ENCODE measurements at places on chromosomes 3 and 15.

GRCh38 chr15:66592505-66593218 lies 26.9 kb upstream of the LCTL start:
- DNase-seq = no peak

DNA sequence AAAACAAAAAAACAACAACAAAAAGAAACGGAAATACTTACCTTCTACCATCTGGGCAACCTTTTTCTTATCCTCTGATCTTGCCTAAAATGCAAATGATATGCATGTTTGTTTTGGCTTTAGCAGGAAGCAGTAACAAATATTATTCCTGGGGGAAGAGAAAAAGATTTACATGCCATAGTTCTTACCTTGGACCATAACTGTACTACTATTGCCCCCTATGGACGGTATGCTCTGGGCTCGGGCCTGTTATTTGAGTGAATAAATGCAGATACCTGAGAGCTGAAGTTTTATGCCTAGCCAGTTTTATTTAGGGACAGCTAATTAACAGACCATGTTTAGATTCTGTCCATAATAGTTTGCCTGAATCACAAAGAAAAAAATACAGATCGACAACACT lies 12.6 kb upstream of the STARD5 start:
- no peak for DNase-seq

DNA sequence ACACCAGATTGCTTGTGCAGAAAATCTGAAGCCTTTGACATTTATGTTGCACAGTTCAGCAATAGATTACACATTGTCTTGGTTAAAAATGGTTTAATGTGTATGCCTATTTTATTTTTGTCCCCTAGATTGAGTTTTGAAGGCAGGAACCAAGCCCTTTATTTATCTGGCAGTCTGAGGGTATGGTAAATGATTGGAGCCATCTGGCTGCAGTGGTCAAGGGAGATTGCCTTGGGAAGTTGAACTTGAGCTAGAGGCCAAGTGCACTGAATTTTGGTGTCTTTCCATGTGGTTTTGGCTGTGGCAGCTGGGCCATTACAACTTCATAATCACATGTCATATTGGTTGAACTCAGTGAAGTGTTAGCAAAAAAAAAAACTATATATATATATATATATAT lies 248.7 kb upstream of the C2CD4B start:
- no peak for DNase-seq

DNA sequence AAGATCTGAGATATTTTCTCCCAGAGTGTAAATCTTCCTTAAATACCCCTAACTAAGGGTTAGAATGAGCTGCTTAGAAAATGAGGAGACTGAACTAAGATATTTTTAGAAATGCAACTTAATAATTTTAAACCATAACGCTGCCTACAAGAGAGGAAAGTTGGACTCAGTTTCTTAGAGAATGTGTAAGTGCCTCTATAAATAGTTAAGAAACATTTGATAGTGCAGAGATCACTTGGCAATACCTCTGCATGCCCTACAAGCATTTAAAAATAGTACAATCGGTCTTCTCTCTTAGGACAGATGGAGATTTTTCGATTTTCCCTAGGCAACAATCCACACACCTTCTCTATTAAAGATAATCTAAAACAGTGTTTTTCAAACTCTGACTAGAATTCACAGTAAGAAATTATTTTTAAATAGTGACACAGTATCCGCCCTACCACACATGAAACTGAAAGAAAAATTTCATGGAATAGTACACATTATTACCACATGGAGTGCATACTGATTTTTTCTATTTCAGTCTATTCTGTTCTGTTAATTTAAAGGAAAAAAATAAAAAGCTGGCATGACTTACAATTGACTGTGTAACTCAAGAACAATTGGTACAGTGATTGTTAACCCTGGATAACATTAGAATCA lies 83.2 kb downstream of the GADL1 start:
- DNase-seq = no peak

DNA sequence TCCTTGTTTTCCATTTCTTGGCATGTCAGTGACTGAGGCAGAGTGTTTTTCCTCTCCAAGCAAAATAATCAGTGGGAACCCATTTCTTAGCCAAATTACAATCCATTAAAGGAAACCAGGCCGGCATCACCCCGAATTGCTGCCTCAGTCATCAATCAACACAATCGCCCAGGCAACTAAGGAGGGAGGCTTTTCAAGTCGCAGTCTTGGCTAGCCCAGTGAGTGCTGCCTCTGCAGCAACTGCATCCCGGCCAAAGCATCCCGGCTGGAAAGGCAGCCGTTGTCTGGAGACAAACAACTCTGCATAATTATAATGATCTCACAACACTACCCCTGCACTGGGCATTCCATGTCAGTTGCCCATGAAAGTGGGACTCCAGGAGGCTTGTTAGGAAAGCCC lies 213.5 kb upstream of the PRICKLE2 start:
- no peak for DNase-seq

- no peak for DNase-seq
These were observed 5.2 kb downstream of the GCSAM start for GRCh38 chr3:112127522-112128494.

DNA sequence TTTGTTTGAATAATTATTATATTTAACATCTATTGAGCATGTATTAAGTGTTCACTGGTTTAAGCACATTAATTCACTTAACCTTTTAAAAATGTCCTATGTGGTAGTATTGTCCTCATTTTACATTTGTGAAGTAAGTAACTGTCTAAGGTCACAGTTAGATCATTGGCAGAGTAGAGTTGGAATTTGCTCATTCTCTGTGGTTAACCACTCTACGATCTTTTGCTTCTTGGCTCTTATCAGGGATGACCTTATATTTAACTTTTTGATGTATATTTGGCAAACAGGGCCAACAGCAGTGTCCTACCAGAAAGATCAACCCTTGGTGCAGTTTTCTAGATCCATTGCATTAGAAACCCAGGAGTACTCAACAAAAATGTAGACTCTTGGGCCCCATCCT lies 34.0 kb downstream of the PXK start:
- no peak for DNase-seq

DNA sequence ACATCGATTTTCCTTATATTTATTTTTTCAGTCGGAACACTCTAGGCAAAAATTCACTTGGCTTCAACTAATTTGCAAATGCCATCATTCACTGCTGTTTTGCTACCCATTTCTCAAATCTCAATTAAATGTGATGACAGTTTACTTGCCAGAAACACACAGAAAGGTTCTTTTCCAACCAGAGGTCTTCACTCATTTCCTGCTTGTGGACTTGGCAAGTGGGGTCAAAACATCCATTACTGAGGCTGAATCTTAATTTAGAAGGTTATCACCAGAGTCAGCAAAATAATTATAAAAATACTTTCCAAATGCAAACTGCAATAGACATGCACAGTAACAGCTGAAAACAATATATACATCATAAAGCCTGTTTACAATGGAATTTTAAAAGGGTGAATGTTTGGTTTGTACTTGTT lies 625.4 kb upstream of the TBL1XR1 start:
- no peak for DNase-seq

GRCh38 chr3:190076601-190077394 lies 43.9 kb downstream of the P3H2 start:
- no peak for DNase-seq

GRCh38 chr15:101429191-101429590 lies 60.3 kb downstream of the PCSK6 start:
- no peak for DNase-seq

DNA sequence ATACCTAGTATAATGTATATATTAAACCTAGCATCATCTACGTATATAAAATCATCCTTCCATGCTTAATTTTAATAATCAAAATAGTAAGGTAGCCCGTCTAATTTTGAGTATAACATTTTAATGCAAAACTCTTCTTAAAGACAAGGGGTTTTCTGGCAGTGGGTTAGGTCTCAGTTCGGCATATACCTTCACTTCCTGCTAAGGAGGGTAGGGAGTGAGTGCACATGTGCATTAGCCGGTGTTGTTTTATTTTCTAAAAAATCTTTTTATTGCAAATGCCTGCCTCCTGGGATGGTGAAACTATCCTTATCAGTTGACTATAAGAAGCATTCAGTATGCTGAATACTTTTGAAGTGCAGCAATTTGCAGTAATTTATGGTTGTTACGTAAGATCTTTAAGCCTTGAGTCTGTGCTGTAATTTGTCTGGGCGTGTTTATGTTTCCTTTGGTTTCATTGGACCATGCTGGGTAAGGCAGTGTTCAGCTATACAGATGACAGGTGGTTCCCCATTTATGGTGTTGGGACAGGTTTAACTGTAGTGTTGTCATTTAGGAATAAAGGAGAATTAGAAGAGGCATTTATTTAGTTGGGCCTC lies 11.7 kb downstream of the ARHGEF26 start:
- no peak for DNase-seq

GRCh38 chr3:175670557-175670956 lies 811.4 kb downstream of the NAALADL2 start:
- no peak for DNase-seq

DNA sequence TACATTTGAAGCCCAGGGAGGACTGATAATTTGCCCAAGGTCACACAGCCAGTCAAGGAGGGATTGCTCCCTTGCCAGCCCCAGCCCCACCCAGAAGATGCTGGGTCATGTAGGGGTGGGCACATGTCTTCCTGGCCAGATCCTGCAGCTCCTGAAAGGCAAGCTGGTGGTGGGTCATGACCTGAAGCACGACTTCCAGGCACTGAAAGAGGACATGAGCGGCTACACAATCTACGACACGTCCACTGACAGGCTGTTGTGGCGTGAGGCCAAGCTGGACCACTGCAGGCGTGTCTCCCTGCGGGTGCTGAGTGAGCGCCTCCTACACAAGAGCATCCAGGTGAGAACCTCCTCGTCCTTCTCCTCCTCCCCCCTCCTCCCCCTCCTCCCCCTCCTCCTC lies 13.2 kb downstream of the ISG20 start:
- no peak for DNase-seq

DNA sequence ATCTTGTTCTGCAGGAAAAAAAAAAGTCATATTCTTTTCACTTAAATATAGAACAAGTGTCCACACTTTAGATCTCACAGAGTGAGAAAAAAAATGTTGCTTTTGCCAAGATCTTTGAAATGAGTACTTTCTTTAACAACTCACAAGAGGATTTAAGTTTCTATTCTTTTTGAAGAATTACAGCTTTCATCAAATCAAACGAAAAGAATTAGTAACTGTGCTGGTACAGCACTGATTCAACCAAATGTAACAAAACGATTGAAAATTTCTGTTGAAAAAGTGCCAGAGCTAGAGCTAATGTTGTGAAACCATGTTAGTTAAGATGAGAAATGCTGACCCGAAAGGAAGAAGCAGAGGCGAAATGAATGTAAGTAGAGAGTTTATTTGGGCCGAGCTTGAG lies 300.2 kb downstream of the GABRB3 start:
- DNase-seq = no peak

GRCh38 chr3:112384769-112385168 lies 51.8 kb downstream of the CD200 start:
- DNase-seq = no peak

- DNase-seq = no peak
These were observed 13.0 kb downstream of the ZBED2 start for GRCh38 chr3:111582120-111582474.

GRCh38 chr3:29153811-29154210 lies 127.1 kb upstream of the RBMS3 start:
- no peak for DNase-seq

DNA sequence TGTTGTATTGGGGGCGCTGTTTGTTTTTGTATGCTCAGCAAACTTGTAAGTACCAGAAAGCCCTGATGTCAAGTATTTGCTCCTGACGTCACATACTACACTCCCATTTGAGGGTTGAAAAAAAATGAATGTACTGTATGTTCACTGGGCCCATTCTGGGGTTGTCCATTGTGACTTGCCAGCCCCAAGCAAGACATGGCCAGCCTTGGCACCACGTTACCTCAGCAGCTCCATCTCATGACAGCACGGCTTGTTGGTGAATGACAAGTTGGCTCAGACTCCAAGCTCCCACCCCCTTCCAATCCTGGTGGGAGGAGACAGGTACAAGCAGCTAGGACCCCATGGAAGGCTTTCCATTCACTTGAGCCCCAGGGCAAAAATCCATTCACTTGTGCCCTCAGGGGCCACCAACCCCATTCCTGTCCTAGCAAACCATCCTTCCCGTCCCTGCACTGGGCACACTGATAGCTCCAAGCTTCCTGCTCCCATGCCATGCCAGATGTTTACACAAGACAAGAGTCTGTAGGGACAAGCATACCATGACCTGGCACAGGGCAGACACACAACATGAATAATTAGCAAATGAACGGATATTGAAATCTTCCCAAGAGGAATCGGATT lies 1.6 kb downstream of the PHGR1 start:
- DNase-seq = no peak

GRCh38 chr3:152096280-152096906 lies 172.3 kb upstream of the MBNL1 start:
- DNase-seq = no peak

DNA sequence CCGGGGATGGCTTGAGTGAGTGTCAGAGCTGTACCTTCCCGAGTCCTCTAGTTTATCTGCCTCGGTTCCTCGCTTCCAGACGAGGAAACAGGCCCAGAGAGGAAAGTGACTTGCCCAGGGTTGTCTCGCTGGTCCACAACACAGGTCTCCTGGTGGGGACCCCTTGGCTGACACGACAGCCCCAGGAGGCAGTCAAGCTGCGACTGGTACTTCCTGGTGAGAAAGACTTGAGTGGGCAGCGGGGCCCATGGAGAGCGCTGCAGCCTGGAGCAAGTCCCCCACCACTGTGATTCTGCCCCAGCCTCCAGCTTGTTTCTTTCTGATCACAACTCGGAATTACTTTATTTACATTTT lies 600 bp upstream of the CHRNA5 start:
- DNase-seq = no peak

- DNase-seq = no peak
These were observed 181.6 kb upstream of the RASGRP1 start for GRCh38 chr15:38746211-38746610.

DNA sequence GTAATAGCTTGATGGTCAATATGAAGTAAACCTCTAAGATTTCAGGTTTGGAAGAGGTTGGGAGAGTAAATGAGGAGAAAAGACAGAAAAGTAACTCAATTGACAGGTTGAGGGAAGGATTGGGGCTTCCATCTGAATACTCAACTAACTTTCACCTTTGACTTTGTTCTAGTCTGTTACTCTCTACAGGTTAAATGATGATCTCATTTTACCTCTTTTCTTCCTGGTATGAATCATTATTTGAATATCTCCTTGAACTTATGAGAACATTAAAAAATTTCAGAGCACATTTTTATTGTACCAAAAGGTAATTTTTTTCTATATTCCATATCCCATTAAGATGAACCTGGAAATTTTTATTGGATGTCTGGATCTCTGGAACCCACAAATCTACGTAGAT lies 87.9 kb upstream of the KCNH8 start:
- no peak for DNase-seq

GRCh38 chr3:155228676-155229075 lies 64.8 kb downstream of the STRIT1 start:
- no peak for DNase-seq

- no peak for DNase-seq
These were observed 768 bp upstream of the PDE12 start for GRCh38 chr3:57555306-57555705.

- DNase-seq = no peak
These were observed 19.9 kb downstream of the TAMM41 start for GRCh38 chr3:11826628-11827265.
